ENCODE measurements at places on chromosomes 11 and 22.

- DNase-seq = no peak
These were observed 52.4 kb downstream of the PACSIN2 start for GRCh38 chr22:42962295-42963230.

GRCh38 chr11:116353589-116353988 is 419.2 kb downstream of the BUD13 start:
- no peak for DNase-seq

DNA sequence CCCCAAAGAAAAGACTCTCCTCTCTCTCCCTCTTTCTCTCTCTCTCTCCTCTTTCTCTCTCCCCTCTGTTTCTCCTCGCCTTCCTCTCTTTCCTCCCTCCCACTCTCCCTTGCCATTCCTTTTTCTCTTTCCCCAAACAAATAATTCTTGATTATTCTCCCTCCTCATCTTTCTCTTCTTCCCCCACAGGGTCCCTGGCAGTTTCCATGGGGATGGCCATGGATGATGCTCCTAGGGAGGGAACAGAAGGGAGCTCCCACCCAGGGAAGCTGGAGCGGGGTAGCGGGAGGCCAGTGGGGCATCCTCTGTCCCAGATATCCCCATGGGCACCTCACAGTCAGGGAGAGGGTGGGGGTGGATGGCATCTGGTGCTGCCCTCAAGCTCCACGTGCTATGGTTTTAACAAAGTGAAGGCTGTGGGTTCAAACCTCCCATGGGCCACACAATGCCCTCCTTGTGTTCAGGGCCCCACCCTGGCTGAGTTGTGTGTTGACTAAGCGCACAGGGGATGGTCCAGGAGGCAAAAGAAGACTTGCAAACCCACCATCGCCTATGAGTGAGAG is 266.4 kb downstream of the BUD13 start:
- DNase-seq = no peak

DNA sequence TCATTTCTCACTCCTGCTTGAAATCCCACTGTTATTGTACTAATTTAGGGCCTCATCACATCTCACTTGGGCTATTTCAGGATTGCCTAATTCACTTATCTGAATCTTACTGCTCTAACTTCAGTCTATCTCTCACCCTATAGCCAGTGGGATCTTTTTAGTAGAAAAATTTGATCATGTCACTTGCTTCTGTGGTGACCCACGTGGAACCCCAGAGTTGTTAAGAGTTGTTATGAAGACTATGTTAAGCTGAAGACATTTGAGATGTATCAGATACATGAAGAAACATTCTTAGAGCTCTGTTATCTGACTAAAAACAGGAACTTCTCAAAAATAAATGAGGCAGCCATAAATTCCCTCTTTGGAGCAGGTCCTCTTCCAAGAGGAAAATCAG is 1375.6 kb upstream of the TENM4 start:
- DNase-seq = no peak

- peak; percentile 16 for DNase-seq
These were observed 59.4 kb upstream of the CHRM4 start for GRCh38 chr11:46450846-46451477.

DNA sequence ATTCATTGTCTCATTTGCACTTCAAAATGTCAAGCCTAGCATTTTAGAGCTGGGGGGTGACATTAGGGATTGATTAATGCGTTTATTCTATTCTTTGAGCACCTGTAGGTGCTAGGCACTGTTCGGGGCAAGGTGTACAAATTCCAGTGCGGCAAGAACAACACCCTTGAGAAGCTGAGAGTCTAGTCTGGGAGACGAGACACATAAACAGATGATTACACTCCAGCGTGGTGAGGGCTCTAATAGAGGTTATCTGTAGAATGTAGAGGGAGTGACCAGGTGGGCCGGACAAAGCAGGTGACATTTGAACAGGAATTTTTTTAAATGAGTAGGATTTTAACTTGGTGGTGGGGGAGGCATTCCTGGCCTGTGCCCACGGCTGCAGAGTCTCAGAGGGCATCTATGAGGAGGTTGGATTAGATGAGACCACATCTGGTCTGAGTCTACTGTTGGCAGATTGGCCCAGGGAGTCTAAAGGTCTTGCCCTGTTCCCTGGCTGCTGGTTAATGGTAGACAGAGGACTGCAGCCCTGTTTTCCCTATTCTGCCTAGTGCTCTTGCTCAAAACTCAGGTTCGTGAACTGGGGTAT is 970 bp downstream of the CAT start:
- DNase-seq = no peak

DNA sequence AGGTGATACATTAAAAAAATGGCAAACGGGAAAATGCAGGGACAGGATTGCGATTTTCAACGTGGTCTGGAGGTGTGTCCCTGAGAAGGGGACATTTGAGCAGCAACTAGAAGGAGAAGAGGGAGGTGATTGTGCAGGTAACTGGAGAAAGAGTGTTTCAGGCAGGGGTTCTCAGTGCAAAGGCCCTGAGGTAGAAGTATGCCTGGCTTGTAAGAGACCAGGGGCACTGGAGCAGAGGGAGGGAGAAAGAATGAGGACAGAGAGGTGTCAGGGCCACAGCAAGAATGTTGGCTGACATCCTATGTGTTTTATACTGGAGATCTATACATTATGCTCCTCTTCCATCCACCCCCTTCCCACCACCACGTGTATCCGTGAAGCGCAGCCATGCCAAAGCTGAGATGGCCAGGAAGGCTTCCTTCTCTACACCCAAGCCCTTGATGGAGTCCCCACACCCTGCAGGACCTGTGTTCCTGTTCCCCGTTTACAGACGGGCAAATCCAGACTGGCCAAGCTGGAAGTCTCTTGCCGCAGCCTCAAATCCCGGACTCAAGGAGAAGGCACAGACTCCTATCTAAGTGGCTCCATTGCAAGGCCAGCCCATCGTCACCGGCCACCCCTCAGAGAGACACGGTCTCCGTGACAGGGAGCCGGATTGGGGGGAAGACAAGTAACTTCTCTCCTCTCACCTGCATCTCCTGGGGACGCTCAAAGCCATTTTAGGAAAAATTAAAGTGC is 416.1 kb downstream of the MN1 start:
- DNase-seq = no peak

GRCh38 chr11:27894552-27894951 is 194.3 kb upstream of the BDNF start:
- DNase-seq = no peak

DNA sequence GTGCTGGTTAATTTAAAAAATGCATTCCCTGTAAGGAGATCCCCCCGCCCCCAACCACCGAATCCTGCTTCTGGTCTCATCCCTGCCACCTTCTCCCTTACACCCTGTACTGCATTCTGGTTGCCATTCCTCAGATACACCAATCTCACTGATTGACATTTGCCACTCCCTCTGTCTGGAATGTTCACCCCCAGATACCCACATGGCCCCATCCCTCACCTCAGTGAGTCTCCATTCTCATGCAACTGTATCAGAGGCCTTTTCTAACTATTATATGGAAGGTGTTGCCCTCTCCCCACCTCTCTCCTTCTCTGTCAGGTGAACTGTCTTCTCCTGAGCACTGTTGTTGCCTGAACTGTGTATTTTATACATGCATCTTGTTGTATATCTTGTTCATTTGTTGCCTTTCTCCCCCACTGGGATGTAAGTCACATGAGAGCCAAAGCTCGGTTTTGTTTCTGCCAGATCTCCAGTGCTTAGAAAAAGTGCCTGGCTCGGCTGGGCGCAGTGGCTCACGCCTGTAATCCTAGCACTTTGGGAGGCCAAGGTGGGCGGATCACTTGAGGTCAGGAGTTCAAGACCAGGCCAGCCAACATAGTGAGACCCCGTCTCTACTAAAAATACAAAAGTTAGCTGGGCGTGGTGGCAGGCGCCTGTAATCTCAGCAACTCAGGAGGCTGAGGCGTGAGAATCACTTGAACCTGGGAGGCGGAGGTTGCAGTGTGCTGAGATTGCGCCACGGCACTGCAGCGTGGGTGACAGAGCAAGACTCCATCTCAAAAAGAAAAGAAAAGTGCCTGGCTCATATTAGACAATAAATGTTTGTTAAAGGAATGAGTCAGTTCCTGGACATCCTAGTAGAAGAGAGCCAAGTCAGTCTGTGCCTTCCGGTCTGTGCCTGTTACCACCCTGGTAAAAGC is 61.0 kb downstream of the TNRC6B start:
- DNase-seq = no peak

- DNase-seq = no peak
These were observed 54.0 kb upstream of the PITPNB start for GRCh38 chr22:27972732-27973698.

All from forelimb muscle (tissue), 1 donor.